ENCODE measurements at places on chromosomes 2 and 18. TPM values are rescaled to one million over a fixed set of nuclear protein-coding genes. Genes with fewer than 3 reads are reported as not detected.

GRCh38 chr18:24985586-24985985, 366.4 kb downstream of the ZNF521 start:
- DNase-seq, result no peak

GRCh38 chr2:209519271-209519670, 95.4 kb downstream of the MAP2 start:
- DNase-seq, result no peak

DNA sequence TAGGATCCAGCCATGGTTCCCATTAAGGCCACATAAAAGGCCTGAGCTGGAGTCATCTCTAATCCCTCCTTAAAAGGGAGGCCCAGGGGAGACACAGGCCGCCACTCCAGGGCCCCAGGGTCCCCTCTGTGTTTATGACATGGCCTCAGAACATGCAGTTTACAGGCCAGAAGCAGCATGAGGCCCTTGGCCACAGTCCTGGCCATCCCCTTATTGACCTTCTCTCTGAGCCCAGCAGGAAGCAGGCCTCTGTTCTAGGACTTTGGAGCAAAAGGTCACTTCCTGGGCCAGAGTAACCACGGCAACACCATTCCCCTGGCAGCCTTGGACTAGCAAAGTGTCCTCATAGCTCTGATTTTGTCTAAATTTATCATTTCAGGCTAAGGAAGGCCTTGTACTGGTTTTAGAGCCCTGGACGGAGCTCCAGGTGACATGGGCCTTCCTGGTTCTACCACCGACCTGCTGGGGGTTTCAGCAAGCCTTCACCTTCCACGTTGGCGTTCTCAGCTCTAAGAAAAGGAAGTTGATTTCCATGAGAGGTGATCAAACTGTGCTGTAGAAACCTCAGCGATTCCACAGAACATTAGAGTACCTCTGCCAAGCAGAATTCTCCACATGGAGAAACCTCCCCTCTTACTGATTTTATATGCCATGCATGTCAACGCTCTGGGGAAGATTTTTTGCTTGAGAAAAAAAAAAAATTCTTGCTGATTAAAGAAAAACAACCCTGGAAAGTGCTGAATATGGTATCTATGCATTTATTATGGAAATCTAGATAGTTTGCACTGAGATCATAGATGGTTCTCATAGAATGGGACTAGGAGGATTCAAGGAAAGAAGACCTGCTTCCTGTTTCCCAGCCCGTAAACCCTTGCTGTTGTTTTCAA, 53.7 kb downstream of the HS1BP3 start:
- DNase-seq, result no peak

DNA sequence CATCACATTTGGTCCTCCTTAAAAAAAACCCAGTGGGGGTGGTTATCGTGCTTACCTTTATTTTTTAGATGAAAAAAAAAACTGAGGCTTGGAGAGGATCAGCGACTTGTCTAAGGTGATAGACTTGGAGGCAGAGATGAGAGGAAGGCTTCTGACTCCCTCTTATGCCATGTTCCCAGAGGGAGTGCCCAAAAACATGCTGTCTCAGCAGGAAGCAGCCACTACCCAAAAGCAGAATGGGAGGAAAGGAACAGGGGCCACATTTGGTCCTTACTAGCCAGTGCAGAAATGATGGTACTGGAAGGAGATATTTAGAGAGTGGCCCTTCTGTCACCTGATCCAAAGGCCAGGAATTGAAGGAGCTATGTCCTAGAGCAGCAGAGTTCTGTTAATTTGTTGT, 118.4 kb downstream of the B3GNT2 start:
- DNase-seq, result no peak

- no peak for DNase-seq
Observed at GRCh38 chr2:204972606-204973336, 427.5 kb downstream of the PARD3B start.

DNA sequence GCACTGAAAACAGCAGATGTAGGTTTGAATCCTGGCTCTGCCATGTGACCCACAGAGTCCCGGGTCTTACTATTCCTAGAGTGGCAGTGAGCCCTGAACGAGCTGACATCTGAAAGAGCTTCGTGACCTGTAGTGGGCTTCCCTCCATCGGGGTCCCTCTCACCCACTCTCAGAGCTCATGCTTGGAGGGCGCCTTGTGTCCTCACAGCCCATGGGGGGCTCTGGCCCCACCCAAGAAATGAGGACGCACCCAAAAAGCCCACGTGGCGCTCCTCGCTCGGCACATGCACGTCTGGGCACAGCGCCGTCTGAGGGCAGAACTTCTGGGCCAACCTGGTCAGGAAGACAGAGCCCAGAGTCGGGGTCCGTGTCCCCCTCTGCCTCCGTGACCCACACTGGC, 23.7 kb downstream of the LBH start:
- DNase-seq, result no peak

DNA sequence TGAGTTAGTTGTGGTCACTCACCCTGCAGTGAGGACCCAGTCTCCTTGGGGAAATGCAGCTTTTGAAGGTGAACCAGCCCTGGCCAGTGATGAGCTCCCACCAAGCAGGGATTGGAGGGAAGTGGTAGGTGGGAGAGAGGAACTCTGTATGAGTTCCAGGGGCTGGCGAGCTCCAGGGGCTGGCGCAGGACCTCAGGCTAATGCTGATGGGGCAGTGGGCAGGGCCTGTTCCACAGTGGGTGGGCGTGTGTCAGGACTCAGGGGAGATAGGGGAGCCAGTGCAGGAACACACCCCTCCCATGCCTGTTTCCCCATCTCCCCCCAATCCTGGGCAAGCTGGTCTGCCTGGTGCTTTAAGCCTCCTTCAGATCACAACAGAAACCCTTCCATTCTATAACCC, 208.4 kb downstream of the DYSF start:
- no peak for DNase-seq

DNA sequence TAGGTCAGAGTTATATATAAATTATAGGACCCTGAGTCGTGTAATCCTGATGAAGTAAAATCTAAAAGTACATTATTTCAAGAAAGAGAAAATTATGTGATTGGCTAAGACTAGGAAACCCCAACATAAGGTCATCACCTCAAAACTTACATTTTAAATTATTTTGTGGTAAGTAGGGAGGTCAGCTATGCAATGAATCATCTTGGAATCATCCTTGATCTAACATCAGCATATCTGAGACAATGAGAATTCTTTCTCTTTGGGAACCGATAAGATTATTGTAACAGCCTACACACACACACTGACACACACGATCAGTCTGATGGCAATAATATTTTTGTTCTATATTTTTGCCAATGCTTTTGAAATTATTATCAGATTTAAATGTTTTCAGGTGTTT, 904.8 kb upstream of the CHAC2 start:
- no peak for DNase-seq

DNA sequence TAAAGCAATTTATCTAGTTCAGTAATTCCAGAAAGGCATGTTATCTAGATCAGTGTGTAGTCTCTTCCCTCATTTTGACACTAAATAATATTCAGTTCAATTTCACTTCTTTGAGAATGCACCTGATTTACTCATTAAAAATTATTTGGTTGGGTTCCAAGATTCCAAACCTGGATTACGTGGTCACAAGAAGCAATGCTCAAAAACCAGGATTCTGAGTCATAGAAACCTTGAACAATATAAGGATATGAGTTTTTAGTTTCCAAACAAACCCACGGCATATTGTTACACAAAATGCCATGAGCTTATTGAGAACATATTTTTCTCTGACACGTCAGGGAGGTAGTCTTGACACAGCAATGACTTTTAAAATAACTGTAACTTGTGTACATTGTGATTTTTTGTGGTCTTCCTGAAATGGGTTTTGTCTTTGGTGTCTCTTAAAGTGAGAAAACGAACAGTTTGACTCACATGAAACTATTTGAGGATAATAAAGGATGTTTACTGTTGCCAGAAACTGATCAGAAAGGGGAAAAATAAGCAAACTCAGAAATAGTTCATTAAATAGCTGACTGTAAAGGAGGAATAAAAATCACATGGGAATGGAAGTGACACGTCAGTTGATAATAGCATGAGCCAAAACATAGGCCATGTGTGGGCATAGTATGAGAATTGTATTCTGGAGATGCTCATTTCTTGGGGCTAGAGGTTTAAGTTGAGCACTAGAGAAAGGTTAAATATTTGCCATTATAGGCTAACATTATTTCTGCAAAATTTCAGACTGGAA, 617.7 kb upstream of the CDH2 start:
- DNase-seq, result no peak

GRCh38 chr2:10654069-10654468, 35.7 kb downstream of the NOL10 start:
- DNase-seq, result no peak

Gene TNFRSF11A
- total RNA-seq, result 89.9 TPM

Gene IL1R2
- not detected for total RNA-seq
